ENCODE measurements at places on chromosomes 11 and 22. TPM values are rescaled to one million over a fixed set of nuclear protein-coding genes. Genes with fewer than 3 reads are reported as not detected.
A peak's percentile ranks its signal among the peaks of the same experiment; 100 is the strongest.

- DNase-seq = no peak
Observed at GRCh38 chr11:70483917-70484316, 85.6 kb downstream of the CTTN start.

GRCh38 chr11:66418168-66418985, 2.5 kb upstream of the NPAS4 start:
- peak; percentile 83 for DNase-seq

- DNase-seq = no peak
Observed at GRCh38 chr22:22619765-22620414, 24.5 kb upstream of the GGTLC2 start.

DNA sequence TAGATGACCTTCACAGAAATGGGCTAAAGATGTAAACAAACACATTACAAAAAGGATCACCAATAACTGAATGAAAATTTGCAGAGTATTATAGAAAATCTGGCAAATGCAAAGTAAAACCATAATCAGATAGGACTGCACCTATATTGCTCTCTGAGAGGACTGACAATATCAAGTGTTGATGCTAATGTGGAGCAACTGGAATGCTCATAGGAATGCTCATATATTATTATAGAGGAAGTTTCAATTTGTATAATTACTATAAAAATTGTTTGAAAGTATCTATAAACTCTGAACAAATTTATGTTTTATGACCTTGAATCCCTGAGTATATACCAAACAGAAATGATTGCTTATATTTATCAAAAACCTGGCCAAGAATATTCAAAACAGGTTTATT, 18.4 kb upstream of the TEAD1 start:
- DNase-seq = no peak

- no peak for DNase-seq
Observed at GRCh38 chr11:16958833-16959232, 55.4 kb downstream of the PLEKHA7 start.

DNA sequence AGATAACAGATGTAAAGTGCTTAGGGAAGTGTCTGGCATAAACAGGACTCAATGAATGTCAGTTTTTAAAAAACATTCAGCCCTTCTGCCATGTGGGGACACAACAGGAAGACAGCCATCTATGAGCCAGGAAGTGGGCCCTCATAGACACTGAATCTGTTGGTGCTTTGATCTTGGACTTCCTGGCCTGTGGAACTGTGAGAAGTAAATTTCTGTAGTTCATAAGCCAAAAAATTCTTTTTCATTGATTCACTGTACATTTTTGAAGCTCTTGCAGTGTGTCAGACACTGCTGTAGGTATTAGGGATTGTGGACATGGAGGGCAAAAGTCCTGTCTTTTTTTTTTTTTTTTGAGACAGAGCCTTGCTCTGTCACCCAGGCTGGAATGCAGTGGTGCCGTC, 188.6 kb downstream of the HIPK3 start:
- DNase-seq = no peak

- DNase-seq = no peak
Observed at GRCh38 chr11:8697054-8697453, 14.5 kb downstream of the RPL27A start.

GRCh38 chr11:118240999-118241763, 11.0 kb downstream of the MPZL3 start:
- DNase-seq = peak; percentile 37

DNA sequence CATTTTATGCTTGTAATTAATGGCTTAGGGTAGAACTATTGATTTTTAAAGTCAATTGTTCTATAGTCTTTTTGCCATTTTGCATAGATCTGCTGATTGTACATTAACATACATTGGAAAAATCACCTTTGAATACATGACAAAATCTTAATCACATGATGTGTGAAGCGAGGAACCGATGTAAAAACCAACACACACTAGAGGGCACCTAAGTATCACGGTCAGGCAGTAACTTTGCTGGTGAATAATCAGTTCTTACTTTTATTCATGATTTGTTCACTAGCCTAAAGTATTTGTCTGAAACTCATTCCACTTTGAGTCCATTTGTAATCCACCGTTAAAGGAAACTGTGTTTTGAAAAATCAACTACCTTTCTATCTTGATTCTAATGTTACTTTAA, 28.2 kb downstream of the JHY start:
- DNase-seq = no peak

DNA sequence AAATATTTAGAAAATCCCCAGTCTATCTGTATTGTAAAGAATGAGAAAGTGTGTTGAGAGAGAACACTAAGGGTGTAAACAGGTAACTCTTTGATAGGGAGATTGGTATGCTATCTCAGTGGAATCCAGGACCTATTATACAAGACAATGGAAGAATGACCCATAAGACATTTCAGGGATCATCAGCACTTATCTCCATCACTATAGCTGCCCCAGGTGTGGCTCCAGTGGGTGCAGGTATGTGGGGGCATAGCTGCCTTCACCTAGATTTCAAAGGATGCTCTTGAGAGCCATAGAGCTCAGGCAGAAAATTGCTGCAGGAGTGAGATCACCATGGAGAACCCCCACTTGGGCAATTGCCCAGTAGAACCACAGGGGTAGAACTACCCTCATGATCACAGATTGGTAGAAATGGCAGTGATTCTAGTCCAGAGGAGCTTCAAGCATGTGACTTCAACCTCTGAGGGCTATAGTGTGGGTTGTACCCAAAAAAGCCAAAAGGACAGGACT, 252.3 kb upstream of the TBCEL start:
- DNase-seq = no peak

DNA sequence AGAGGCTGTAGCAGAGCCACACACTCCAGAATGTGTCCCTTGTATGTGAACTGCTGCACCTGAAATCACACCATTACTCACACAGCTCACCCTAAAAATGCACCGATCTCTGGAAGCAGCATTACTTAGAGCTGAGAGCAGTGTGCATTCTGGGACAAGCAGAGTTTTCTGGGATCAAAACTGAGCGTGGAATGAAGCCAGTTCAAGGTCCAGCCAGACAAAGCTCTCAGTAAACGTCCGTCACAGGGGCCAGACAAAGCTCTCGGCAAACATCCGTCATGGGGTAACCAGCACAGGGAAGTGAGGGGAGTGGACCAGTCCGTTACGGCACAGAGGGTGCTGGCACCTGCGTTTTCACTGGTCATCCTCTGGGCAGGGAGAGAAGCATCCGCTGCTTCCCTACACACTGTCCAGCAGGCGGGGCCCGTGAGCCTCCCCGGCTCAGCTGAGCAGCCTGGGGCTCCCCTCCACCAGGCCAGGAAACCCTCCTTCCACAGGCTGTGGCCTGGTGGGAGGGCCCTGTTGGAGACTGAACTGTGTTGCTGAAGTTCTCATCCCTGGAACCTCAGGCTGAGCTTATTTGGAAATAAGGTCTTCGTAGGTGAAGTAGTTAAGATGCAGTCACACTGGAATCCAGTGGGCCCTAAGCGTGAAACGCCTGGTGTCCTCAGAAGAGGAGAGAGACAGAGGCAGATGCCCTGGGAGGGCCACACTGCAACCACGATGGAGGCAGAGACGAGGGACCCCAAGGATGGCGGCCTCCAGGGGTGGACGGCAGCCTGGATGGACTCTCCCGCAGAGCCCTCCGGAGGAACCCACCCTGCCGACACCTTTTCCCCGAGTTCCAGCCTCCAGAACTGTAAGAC, 883.9 kb downstream of the BRD1 start:
- DNase-seq = peak; percentile 51

DNA sequence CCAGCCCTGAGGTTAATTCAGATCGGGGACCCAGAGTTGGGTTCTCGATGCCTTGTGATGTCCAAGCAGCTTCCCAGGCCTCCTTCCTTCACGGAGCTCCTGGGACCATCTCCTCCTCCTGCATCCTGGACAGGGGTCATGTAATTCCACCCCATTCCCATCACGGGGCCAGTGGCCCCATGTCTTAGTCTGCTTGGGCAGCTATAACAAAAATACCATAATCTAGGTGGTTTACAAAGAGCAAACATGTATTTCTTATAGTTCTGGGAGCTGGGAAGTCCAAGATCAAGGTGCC, 41.7 kb upstream of the PRDM11 start:
- no peak for DNase-seq

- DNase-seq = no peak
Observed at GRCh38 chr11:73423506-73423905, 47.3 kb downstream of the RELT start.

GRCh38 chr11:83895516-83895915, 609.3 kb upstream of the CCDC90B start:
- no peak for DNase-seq

DNA sequence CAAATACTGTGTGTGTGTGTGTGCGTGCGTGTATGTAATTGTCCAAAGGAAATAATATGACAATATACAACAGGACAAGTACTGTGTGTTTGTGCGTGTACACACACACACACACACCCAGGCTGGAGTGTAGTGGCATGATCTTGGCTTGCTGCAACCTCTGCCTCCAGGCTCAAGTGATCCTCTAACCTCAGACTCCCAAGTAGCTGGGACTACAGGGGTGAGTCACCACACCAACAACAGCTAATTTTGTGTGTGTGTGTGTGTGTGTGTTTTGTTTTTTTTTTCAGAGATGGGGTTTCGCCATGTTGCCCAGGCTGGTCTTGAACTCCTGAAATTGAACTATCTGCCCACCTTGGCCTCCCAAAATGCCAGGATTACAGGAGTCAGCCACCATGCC, 61.5 kb downstream of the NUP98 start:
- no peak for DNase-seq

DNA sequence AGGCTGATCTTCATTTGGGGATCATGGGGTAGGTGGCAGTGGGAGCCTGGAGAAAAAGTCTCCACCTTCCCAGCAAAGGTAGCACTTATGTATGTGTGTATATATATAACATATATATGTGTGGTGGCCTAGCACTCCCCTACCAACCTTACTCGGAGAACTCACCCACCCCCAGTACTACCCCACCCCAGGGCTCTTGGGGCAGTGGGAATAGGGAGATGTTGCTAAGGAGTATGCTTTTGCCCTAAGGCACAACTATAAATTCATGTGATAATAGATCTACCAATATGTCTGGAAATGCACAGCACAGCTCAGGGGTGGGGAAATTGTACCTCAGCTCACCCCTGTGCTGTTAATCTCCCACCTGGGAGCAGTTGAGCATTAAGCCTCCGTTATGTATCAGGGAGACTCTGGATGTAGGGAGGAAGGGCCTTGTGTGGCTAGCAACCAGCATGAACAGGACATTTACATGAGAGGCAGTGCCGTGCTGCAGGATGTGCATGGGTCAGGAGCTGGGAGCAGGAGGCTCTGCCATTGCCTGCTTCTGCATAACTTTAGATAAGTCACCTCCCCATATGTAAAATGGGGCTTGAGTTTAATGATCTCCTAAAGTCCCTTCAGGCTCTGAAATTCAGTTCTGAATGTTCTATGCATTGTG, 57.3 kb downstream of the C11orf91 start:
- DNase-seq = no peak

DNA sequence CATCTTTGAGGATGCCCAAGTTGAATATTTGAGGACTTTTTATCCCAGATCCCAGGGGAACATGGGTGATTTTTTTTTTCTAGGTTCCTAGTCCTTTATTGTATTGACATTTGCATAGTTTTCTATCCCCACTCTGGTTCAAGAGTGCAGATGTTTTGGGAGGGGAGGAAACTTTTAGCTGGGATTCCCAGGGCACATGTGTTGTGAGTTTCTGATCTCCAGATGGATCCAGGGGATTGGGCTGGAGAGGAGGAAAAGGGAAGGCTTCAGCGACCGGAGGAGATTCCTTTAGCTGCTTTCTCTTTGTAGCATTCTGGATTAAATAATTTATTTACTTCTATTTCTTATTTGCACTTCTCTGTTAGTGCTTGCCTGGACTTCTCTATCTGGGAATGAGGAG, 14.7 kb upstream of the SORL1-AS1 start:
- no peak for DNase-seq

- peak; percentile 29 for DNase-seq
Observed at GRCh38 chr22:50700387-50701075, 27.9 kb downstream of the SHANK3 start.

DNA sequence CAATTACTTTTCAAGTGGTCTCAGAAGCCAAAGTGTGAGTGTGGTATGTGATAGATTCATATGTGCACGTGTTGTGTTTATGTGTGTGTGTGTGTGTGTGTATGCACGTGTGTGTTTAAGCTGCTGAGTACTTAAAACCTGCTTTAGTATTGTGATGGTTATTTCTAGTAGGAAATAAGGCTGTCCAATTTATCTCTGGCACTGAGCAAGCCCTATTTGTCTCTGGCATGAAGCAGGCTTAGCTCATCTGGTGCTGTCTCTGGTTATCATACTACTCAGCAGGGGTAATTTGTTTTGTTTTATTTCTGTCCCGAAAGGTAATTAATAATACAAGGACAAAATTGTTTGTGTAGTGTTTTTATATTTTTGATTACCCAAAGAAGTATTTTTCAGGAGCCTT, 333.7 kb downstream of the FAT3 start:
- DNase-seq = no peak

GRCh38 chr22:38442967-38443627, 11.9 kb downstream of the KCNJ4 start:
- no peak for DNase-seq

DNA sequence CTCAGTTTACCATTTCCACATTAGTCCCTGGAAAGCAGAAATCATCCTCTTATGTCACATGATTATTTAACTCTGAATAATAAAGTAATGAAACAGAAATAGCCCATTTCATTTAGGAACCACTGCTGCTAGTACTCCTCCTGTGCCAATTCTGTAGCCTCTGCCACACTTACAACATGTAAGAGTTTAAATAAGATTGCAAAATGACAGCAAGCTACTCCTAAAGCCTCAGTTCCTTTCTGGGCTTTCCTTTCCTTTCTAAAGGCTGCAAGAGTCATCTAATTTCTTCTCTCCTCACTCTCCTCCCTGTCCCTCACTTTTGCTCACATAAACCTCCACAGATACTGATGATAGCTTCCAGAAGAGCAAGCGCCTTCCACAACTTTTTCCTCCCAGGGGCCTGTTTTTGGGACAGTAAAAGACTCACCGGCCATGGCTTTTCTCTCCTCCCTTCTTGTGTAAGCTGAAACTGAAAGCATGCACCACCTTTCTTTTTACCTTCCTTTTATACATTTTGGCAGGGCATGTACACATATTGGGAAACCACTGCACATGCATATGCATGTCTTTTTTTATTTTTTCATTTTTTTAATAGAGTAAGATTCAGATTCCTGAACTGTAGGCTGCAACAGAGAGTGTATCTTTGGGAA, 38.5 kb downstream of the CARD18 start:
- DNase-seq = no peak

DNA sequence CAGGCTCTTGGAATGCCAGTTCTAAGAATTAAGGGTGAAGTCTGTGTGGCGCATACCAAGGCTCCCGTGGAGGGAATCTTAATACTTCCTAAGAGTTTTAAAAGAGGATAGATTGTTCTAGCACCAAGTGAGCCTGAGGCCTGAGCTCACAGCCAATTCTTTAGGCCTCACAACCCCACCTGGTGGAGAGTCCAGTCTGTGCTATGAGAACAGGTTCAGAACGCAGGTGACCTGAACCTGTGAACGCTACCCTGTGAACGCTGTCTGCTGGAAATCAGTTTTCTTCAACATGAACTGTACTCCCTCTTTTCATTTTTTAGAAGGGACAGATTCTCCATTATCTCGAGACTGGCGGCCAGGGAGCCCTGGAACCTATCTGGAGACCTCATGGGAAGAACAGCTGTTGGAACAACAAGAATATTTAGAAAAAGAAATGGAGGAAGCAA, 43.2 kb upstream of the DLAT start:
- peak; percentile 60 for DNase-seq

- DNase-seq = no peak
Observed at GRCh38 chr11:77211040-77211451, 83.0 kb downstream of the MYO7A start.

TMEM191B gene
- total RNA-seq = 0.91 TPM

FAM180B gene
- total RNA-seq = not detected

DEPDC5 gene
- total RNA-seq = 14.7 TPM

SEZ6L gene
- 0.13 TPM for total RNA-seq

SPON1 gene
- 23.4 TPM for total RNA-seq

DCDC1 gene
- total RNA-seq = 0.15 TPM

PIH1D2 gene
- 0.76 TPM for total RNA-seq

MRGPRG gene
- not detected for total RNA-seq

CYTH4 gene
- 12.7 TPM for total RNA-seq
